ENCODE measurements at places on chromosomes 1 and 21.

DNA sequence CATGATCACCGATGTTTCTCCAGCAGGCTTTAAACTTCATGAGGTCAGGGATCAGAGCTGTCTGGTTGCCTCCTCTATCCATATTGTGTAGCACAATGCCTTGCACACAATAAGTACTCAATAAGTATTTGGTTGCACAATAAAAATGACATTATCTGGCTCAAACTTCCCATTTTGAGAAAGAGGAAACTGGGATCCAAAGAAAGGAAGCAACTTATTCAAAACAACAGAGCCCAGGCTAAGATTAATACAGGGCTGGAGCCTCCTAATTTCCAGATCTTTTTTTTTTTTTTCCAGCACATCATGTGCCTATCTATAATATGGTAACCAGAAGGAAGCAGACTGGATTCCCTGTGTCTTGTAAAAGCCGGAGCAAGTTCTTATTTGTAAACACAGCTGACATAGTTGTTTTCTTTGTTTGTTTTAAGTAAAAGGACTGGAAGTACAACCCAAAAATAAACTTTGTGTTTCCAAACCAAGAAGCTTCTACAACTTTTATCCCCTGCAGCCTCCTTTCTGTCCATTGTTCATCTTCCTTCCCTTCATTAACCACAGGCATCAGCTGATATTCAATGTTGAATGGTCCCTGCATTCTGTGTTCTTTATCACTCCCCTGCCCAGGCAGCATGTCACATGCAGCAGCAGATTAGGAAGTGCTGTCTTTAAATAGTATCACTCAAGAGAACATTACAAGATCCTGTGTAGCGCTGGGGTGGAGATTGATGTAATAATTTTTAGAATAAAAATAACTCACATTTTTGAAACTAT, 71.2 kb upstream of the HOOK1 start:
- no peak for DNase-seq

DNA sequence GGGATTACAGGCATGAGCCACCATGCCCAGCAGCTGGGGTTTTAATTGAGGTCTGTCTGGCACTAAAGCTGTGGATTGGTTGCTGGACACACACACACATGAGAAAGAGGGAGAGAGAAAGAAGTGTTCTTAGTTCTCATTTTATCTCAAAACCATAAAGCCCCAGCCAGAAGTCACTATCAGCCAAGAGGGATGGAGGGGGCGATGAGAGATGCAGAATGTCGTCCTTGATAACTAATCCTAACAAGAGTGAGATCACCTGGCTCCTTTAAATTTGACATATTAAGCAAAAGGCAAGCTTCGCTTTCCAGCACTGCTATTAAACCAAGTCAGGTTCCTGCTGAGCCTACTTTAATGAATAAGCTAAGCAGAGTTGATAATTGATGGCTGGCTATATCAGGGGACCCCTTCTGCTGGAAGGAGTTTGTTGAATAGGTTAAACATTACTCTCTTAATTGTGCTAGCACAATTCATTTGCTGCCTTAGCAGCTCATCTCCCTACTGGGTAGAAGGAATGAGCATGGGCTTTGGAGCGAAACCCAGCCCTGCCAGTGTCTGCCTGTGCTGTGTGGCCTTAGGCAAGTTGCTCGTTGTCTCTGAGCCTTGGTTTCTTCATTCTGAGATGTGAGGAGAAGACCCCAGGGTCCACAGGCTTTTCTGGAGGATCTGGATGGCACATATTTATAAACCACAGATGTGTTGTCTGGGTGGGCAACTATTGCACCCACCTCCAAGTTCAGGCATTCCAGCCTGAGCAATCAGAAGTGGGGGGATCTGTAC, 50.8 kb downstream of the ALPL start:
- no peak for DNase-seq

DNA sequence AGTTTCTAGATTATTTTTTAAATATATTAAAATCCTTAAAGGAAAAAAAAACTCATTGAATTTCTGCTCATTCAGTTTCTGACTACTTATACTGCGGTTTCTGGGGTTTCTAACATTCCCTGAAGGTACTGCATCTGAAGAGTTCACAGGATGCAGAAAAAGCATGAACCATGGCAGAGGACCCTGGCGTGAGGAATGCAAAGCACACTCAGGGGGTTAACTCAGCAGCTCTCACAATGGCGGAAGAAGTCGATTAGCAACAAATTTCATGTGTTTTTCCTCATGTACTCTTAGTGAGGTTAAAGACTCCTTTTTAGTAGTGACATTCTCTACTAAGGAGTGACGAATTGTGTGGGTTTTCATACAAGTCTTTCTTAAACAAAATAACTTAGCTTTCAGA, 975.6 kb downstream of the NCAM2 start:
- DNase-seq, result no peak

DNA sequence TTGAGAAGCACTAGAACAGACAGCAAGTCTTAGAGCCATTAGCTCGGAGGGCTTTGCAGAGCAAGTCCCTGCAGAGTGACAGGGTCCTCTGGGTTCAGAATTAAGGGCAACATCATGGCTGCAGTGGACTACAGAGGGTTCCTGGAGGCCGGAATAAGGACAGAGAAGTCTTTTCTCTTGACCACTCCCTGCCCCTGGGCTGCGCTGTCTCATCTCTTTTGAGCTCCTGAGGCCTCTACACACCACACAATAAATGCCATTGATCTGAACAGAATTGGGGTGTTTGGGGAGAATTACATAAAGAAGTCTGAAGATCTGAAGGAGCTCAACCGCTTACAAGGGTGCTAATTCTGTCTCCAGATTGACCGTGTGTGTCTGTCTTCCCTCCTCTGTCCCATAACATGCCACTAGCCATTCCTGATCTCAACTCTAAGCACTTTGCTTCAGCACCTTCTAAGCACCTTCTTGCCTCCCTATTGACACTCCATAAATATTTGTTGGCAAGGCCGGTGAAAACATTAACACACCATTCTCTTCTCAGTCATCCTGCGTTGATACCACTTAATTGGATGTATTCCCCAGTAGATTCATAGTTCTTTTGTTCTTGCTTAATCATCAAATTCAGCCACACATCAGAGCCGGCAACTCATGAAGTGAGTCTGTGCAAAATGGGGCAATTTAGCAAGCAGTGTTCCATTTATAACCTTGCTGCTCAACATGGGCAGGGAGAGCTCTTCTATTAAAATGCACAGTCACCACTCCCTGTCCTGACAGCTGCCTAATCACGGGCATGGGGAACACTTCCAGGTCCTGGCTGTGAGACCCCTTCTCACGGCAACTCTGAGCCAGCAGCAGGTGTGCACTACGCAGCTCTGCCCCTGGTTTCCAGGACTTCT, 49.7 kb downstream of the NMNAT2 start:
- no peak for DNase-seq

DNA sequence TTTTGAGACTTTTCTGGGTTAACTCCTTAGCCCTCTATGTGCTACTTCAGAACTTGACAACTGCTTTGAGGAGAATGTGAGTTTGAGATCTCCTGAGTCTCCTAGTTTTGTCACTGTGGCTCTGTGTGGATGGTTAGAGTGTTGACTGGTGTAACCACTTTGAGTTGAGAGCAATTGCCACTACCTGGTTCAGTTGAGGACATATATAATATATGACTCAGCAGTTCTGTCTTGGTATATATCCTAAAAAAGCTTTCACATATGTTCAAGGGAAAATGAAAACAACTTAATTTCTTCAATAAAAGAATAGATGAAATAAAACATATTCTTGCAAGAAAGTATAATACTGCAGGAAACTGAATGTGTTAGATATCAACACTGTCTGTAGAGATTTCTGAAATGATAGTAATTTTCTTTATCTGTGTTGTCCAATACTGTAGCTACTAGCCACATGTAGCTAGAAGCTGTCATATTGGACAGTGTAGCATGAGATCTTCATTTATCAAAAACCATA, 96.7 kb upstream of the QSOX1 start:
- no peak for DNase-seq

DNA sequence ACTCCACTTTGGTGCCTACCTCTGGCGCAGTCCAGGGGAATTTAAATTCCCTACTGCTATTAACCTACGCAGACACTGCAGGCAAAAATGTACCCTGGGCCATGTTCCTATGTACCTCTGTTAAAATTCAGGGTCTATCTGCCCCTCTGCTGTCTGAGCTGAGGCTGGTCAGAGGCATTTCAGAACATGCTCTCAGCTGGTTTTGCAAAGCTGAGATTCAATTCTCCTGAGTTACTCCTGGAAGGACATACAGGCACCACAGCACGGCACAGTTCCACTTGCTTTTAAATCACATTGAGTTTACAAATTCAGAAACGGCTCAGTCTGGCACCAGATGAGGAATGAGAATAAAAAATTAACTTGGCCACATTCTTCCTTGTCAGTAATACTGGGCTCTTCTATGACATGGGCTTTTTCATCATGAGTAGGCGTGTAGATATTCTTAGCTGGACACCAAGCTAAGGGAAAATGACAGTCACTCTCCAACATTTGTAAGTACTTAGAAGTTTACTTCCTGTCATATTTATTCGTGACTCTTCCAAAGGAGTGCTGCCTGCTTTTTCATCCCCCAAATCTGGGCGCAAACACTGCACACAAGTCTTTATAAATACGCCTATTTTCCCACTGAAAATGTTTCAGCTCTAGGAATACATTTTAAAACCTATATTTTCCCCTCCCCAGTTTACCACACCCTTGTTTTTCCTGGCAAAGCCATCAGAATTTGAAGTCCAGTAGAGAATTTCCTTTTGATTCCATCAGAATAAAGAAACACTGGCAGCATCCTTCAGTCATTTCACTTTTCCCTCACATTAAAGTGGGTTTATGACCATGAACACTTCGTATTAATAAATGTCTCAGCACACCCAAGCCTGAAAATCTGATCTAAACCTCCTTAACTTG, 1.9 kb downstream of the C1orf198 start:
- no peak for DNase-seq

DNA sequence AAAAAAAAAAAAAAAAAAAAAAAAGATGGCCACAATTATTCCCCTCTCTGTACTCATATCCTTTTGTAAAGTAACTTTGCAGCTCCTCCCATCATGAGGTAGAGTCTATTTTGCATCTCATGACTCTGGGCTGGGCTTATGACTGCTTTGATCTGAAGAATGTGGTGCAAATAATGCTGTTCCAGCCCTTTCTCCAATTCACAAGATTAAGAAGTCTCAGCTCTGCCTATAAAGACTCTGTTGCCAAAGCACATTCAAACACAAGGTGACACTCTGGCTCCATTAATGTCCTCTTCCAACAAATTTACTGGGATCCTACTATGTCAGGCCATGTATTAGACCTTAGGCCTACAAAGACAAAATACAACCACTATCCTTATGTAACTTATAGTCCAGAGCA, 64.8 kb upstream of the PTCH2 start:
- DNase-seq, result no peak

GRCh38 chr1:75501577-75502295, 109.2 kb downstream of the SLC44A5 start:
- DNase-seq, result no peak

- no peak for DNase-seq
Observed at GRCh38 chr1:162319493-162320175, 57.0 kb downstream of the SPATA46 start.

GRCh38 chr1:15345705-15346345, 63.9 kb upstream of the EFHD2 start:
- DNase-seq, result no peak

- no peak for DNase-seq
Observed at GRCh38 chr1:9399510-9400424, 107.1 kb downstream of the SPSB1 start.

GRCh38 chr1:153626904-153627714, at the start of gene S100A13:
TSS of gene S100A13 (minus strand) at chr1:153627505. CDS start at chr1:153626472, 1,033 bp downstream.
- peak; percentile 78 for DNase-seq

- no peak for DNase-seq
Observed at GRCh38 chr1:230040440-230040839, 26.6 kb upstream of the GALNT2 start.

DNA sequence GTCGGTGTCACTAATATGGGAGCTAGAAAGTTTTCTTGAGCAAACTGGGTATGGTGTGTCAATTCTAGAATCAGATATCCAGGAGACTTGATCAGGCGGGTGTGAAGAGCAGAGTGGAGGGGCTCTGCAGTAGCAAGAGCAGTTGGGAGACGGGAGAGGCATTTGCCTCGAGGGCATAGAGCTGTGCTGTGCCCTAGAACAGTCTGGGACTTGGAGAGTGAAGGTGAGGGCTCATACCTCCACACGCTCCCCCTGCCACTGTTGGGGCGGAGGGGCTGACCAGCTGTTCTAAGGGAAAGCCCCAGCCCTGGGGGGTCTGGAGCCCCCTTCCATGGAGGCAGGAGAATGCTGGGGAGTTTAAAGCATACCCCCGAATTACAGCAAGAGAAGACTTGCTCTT, 33.8 kb downstream of the SIM2 start:
- no peak for DNase-seq

DNA sequence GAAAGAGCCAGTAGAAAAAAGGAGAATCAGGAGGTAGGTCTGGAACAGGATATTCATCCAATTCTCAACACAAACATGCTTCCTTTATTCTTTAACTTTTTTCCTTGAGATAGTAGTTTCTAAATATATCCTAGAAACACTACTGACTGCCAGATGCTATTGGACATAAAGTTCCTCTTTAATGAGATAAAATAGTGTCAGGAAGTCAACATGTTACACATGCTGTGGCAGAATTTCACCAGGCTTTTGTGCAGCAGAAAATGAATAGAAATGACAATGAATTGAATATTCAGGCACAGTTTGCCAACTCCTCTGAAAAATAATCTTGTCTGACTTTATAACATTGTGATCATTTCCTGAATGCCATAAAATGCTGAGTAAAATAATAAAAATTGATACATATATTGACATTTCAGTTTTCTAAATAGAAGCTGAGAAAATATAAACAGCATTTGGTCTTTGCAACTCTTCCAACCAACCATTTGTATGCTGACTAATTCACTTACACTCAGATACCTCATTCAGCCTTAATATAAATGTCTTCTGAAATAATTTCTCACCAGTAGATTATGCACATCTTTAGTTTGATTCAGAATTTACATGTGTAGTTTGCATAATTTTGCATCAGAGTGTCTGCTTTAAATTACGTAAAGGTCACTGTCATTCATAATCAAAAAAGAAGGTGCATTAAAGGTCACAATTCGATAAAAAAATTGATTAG, 486.1 kb upstream of the ADGRL2 start:
- no peak for DNase-seq

DNA sequence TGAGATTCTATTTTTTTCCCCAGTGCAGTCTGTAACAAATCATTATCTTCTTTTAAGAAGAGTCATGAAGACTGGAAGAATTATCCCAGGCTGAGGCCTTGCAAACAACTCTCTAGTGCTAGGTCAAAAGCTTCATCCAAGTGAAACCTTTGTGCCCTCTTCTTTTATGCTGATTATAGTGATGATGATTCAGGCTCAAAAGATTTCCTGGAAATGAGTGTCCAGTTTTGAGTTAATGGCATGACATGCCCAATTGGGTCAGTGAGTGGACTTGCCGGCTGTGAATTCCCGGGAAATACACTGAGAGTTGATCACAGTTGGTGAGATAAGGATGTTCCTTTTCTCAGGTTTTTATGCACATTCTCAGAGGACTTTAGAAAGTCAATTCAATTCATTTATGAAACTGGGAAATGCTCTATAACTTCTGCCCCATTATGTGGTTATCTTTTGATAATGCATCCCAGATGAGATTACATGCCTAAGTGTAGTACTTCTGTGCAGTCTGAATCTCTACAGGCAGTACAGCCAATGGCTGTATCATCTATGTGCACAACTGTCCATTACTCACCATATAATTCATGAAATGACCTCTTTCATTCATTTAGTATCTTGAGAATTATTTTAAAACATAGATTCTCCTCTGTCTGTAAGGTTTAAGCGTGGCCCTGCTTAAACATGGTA, 66.2 kb downstream of the S1PR1 start:
- DNase-seq, result no peak

- DNase-seq, result no peak
Observed at GRCh38 chr1:60978421-60979357, 103.7 kb upstream of the NFIA start.
